Upper lobe of left lung (tissue), 6 donors: ENCODE measurements at places on chromosomes 16 and 17. TPM values are rescaled to one million over a fixed set of nuclear protein-coding genes. Genes with fewer than 3 reads are reported as not detected.

STAC2 gene
- total RNA-seq, result 1.1 TPM

- H3K4me1 ChIP-seq, result peaks cover 30% of the 10 kb centered on the region
- no peak overlapping the region for H3K4me3 ChIP-seq
- no peaks in the 10 kb centered on the region for H3K36me3 ChIP-seq
Observed at GRCh38 chr16:68072038-68072695, 13.0 kb upstream of the NFATC3 start.

- H3K4me3 ChIP-seq, result no peak overlapping the region
- no peaks in the 10 kb centered on the region for H3K4me1 ChIP-seq
Observed at GRCh38 chr16:20318437-20318836, 8.9 kb downstream of the GP2 start.

GRCh38 chr17:49445591-49445990, 30.9 kb upstream of the PHB1 start:
- no peaks in the 10 kb centered on the region for H3K36me3 ChIP-seq
- no peak overlapping the region for H3K27ac ChIP-seq
- no peaks in the 10 kb centered on the region for H3K27me3 ChIP-seq

PPY gene
- not detected for total RNA-seq

DNA sequence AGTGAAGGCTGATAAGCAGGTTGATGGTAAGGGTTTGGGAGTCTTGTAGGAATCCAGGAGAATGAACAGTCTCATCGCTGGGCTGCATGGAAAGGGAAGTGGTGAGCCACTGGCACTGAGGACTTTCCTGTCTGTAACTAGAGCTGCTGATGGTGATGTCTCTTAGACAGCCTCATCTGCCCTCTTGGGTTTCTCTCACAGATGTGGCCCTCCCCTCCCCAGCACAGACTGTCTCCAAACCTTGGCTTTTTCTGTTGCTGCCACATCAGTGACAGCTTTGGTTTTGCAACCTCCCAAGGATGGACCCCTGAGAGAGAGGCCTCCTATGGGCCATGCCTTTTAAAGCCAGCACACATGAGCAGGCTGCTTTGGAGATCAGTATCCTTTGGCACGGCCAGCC, 16.9 kb downstream of the PLCG2 start:
- peaks cover 11% of the 10 kb centered on the region for H3K4me1 ChIP-seq
- no peak overlapping the region for H3K27ac ChIP-seq
- no peak for DNase-seq
- H3K4me3 ChIP-seq, result no peak overlapping the region
- no peaks in the 10 kb centered on the region for H3K36me3 ChIP-seq

CMTM2 gene
- not detected for total RNA-seq

GRCh38 chr17:39014044-39014794, 47.0 kb upstream of the FBXO47 start:
- H3K27me3 ChIP-seq, result no peaks in the 10 kb centered on the region
- no peak overlapping the region for H3K4me3 ChIP-seq
- H3K36me3 ChIP-seq, result no peaks in the 10 kb centered on the region

DNA sequence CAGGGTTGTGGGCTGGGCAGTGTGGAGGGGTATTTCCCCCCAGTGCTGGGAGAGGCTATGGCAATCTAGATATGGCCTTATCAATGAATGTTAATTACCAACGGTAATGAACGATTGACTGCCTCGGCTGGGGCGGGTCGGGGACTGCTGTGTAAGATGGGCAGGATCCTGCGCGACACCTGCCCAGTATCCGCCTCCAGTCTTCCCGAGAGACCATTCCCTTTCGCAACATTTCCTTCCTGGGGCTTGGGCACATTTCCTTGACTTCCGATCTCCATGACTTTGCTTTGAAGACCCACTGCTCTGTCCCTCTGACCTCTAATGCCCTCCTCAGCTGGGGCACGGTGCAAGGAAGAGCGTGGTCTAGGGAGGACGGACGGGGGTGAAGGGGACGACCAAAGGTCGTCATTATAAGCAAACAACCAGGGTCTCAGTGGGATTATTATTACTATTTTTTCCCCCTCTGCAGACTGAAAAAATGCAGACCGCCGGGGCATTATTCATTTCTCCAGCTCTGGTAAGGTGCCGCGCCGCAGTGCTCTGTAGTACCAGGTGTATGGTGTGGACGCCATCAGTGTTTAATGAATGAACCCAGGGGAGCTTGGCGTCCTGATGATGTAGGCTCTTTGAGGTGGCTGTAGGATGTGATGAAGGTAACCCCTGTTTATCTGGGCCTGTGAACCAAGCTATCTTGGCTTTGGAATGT, 506 bp downstream of the ATP5MC1 start:
- H3K27ac ChIP-seq, result peak overlapping the region; percentile 70
- peaks cover 22% of the 10 kb centered on the region for H3K4me1 ChIP-seq
- no peak for DNase-seq
- peaks cover 14% of the 10 kb centered on the region for H3K36me3 ChIP-seq
- no peaks in the 10 kb centered on the region for H3K27me3 ChIP-seq
- H3K4me3 ChIP-seq, result peak overlapping the region; percentile 82

CPHXL2 gene
- total RNA-seq, result not detected

GRCh38 chr17:8185582-8186445, 4.2 kb downstream of the BORCS6 start:
- DNase-seq, result peak; percentile 94
- H3K27ac ChIP-seq, result peak overlapping the region; percentile 98

WDR45B gene
- 90.0 TPM for total RNA-seq

DNA sequence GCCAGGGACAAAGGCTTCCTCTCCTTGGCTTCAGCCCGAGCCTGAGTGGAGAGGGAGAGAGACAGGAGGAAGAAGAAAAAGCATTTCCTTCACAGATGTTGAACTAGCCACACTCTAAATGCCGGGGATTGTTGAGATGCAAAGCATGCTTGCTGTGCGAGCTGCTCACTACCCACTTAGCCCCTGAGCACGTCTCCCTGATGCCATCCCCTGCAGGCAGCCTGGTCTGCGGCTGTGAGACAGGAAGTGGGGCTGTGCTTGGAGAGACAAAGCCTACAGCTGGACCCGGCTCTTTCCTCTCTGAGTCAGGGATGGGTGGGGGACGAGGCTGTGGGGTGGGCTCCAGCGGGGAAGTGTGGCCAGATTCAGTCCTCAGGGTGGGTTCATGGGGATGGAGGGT, 13.7 kb downstream of the WNT9B start:
- H3K27ac ChIP-seq, result no peak overlapping the region
- no peaks in the 10 kb centered on the region for H3K27me3 ChIP-seq
- H3K36me3 ChIP-seq, result no peaks in the 10 kb centered on the region
- H3K4me1 ChIP-seq, result no peaks in the 10 kb centered on the region
- no peak overlapping the region for H3K4me3 ChIP-seq
- no peak for DNase-seq
